ENCODE measurements at places on chromosomes 3 and 15.

GRCh38 chr3:135165260-135165659 lies 370.2 kb downstream of the EPHB1 start:
- no peak for DNase-seq

DNA sequence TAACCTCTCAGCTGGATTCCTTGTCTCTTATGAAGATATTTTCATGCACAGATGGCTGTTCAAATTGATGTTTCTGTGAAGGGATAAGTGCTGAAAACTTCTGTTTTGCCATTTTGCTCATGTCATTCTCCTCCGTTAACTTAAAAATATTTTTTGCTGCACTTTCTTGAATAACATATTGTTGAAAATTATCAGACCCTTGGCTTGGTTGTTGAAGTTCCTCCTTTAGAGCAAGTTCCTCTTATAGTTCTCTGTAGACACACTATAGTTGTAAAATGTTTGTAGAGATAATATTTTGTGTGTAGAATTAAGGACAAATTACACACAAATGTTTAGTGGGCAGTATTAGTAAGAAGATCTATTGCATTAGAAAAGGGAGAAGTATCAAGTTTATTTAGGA lies 300.4 kb downstream of the SV2B start:
- DNase-seq = no peak

GRCh38 chr3:131883086-131883485 lies 151.7 kb downstream of the CPNE4 start:
- DNase-seq = no peak

DNA sequence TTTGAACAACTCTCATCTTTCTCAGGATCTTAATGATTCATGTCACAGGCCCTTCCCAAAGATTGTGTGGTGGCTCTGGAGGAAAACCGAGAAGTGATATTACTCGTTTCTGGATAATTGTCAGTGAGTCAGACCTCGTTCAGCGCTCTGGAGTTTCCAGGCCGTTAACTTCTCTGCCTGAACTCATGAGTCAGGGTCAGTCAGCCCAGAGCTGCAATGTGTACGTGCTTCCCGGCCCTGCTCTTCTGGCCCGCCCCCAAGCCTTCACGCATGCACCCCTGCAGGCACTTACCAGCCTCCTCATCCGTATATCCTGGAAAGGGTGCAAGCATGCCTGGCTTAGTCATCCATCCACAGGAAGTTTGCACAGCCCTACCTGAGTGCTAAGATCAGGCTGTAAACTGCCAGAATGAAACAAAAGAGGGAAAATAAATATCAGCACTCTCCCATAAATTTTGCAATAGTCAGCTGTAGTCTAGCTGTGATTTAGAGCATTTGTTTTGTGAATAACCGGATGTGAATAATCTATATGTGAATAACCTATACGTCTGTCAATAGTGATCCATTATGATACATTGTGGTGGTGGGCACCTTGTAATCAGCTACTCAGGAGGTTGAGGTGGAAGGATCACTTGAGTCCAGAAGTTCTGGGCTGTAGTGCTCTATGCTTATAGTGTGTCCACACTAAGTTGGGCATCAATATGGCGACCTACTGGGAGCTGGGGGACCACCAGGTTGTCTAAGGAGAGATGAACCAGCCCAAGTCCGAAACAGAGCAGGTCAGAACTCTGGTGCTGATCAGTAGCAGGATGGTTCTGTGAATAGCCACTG lies 35.3 kb upstream of the SEMA4B start:
- DNase-seq = peak; percentile 6

DNA sequence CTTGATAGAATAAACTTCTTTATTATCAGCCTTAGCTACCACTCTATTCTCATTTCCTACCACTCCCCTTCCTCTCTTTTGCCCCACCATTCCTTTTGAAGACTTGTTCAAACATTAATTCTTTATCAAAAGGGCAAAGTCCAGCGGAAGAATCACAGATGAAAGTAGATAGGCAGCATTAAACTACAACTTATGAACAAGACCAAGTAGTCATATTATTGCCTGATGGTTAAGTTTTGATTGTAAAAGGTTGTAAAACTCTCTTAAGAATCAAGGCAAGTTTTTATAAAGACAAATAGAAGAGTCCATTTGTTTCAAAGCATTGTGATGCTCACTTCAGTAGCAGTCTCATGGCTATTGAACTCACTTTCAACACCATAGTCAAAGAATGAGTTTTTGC lies 22.4 kb upstream of the TGFBR2 start:
- no peak for DNase-seq

DNA sequence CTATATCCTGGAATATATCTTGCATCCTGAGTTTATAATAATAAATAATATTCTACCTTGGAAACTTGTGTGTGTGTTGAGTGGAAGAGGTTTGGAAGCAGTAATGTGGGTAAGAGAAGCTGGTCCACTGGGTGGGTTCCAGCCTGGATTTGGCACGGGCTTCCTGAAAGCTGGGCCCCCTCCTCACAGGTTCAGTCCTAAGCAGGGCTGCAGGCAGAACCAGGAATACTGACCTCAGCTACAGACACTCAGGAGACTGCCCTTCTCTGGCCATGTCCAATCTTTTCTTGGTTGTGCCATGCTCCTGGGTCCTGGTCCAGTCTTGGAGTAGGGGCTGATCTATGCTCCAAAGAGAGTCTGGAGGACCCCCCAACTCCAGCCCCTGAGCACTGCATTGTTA lies 4.5 kb downstream of the MYD88 start:
- DNase-seq = no peak

DNA sequence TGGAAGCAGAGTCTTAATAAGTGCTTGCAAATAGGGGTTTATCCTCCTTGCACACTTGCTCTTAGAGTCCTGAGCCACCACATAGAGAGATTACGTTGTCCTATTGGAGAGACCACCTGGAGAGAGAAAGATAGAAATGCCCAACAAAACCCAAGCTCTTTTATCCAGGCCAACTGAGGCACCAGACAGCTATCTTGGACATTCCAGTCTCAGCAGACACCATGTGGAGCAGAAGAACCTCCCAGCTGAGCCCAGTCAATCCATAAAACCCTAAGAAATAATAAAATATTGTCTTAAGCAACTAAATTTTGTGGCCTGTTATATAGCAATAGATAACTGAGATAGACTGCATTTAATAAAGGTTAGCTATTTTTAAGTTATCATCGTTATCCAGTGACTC lies 105.7 kb upstream of the PFN2 start:
- DNase-seq = no peak

GRCh38 chr3:182755712-182756111 lies 37.6 kb upstream of the ATP11B start:
- DNase-seq = no peak

- DNase-seq = no peak
These were observed 90.2 kb downstream of the CERS3 start for GRCh38 chr15:100438570-100438969.

- no peak for DNase-seq
These were observed 113.4 kb downstream of the ASB7 start for GRCh38 chr15:100715571-100716455.

GRCh38 chr3:52399593-52399992 lies 45.3 kb downstream of the SEMA3G start:
- no peak for DNase-seq

DNA sequence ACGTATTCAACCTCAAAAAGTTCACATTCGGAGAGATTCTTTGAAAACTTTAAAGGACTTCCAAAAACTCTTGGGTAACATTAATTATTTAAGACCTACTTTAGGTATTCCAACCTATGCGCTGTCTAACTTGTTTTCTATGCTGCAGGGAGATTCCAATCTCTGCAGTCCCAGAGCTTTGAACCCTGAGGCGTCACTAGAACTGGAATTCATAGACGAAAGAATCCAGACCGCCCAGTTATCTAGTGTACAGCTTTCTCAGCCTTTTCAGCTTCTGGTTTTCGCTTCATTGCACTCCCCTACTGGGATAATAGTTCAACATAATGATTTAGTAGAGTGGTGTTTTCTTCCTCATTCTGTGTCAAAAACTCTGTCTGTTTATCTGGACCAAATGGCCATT lies 711.3 kb downstream of the ROBO1 start:
- DNase-seq = no peak

DNA sequence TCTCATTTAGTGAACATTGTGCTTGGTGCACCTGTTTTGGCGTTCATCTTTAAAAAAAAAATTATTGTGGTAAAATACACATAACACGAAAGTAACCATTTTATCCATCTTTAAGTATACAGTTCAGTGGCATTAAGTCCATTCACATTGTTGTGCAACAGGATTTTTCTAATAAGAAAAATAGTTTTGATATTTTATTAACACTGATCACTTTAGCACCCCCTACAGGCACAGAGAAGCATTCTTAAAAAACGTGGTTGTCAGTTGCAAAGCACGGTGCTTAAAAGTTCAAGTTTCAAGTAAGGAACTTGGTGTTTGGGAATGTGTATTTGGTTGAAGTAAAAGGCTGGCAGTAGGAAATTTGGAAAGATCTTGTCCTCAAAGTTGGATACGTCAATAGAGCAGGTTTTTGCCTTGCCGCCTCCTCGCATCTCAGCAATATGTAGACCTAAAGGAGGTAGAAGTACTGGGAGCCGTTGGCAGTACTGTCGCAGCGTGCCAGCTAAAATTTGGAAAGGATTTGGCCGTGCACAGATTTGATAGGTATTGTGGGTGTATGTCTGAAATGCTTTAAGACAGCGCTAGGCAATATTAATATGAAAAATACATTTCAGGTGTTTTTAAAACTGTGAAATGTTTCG lies 110.4 kb downstream of the LRRC28 start:
- no peak for DNase-seq

GRCh38 chr3:153023896-153024295 lies 138.1 kb upstream of the RAP2B start:
- no peak for DNase-seq

- DNase-seq = no peak
These were observed 287.0 kb downstream of the ZIC4 start for GRCh38 chr3:147119346-147119745.

- DNase-seq = no peak
These were observed 204.9 kb downstream of the TIGIT start for GRCh38 chr3:114498539-114499370.

DNA sequence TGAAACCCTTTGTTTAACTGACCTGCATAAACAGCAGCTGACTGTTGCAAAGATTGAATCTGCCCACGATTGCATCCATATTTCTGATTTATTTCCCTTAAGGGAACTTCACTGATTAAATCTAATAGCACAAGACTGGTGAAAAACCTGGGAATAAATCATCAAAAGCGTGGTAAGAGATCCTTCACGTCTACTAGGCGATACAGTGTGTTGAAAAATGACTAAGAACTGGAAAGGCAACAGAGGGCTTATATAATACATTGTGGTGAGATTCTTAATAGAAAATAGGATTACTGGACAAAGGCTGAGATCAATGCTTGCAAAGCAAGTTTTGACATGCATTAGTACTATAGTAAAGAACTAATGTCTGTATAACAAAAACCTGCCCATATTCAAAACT lies 49.0 kb downstream of the POLQ start:
- no peak for DNase-seq

DNA sequence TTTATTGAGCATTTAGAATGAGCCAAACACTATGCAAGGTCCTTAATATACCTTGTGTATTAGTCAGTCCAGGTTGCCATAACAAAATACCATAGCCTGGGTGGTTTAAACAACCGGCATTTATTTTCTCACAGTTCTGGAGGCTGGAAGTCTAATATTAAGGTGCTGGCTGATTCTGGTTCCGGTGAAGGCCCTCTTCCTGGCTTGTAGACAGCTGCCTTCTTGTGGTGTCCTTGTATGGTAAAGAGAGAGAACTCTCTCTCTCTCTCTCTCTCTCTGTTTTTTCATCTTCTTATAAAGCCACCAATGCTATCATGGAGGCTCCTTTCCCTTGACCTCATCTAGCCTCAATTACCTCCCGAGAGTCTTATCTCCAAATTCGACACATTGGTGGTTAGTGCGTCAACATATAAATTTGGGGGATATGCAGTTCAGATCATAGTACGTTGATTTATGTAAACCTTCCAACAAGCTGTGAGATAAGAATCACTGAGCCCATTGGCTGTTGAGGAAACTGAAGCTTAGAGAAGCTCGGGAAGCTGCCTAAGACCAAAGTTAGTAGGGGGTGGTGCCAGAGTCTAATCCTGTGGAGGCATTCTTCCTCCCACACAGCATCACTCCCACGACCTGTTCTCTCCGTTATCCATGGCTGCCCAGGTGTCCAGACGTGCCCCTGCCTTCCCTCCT lies 298.0 kb upstream of the PROK2 start:
- no peak for DNase-seq

DNA sequence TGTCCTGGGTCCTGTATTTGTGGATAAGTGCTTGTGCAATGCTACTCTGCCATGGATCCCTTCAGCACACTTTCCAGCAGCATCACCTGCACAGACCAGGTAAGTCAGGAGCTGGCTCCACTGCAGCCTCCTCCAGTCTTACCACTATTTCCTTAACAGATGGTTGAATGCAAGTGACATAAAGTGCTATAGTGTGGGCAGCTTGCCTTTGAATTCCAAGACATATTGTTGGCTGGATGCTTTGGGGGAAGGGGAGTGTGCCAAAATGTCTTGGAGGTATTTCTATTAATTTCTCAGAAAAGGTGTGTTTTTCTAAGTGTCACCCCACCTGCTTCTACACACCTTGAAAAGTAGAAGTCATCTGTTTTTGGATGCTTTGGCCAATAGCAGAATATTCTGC lies 352.2 kb upstream of the SUCLG2 start:
- no peak for DNase-seq

GRCh38 chr15:84669726-84670125 lies 11.7 kb upstream of the NMB start:
- no peak for DNase-seq

DNA sequence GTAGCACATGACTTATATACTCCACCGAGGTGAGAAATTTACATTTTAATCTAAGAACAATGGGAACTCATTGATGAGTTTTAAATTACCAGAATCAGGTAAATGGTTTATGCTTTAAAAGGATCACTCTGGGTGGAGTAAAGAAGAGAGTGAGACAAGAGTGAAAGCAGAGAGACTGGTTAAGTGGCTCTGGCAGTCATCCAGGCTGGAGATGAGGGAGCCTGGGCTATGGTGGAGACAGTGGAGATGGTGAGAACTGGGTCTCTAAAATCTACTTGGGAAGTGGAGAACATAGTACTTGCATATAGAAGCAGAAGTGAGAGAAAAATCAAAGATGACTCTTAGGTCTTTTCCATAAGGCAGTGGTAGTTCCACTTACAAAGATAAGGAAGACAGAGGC lies 37.1 kb upstream of the SLC25A36 start:
- no peak for DNase-seq

GRCh38 chr15:88071141-88071540 lies 185.4 kb downstream of the NTRK3 start:
- no peak for DNase-seq

GRCh38 chr3:74115906-74116305 lies 491.2 kb upstream of the PDZRN3 start:
- DNase-seq = no peak

DNA sequence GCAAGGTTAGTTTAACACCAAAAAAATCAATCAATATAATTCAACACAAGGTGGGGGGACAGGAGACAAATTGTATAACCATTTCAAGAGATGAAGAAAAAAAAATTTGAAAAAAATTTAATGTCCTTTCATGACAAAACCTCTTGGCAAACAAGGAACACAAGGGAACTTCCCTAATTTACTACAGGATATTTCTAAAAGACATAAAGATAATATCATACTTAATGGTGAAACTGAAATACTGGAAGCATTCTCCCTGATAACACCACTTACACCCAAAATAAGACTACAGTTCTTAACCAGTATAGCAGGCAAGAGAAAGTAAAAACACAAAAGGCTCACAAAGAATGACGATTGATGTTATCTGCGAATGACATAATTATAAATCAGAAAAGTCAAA lies 44.7 kb downstream of the IFT57 start:
- DNase-seq = no peak
